ENCODE measurements at places on chromosomes 2 and 18.

DNA sequence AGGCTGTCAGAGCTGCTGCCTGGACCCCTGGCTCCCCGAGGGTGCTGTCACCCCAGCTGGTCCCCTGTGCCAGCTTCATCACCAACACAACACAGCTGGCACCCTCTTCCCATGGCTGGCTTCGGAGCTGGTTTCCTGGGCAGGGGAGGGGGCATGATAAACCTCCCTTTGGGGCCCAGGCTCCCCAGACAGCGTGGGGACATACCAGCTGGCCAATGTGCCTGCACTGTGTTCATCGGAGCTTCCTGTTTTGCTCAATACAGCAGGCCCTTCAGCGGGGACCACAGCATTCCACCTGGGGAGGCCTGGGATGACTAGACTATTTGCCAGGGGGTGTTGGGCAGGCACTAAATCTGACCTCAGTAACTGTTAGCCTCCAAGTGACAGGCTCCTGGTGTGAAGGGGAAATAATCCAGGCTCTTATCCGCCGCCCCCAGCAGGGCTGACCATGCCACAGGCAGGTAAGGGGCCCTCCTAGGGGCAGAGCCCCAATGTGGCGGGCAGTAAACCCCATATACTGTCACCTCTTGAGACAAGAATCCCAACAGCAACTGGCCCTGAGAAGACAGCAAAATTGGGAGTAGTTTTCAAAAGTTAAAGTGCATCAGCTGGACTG is 44.6 kb downstream of the EMX1 start:
- DNase-seq, result no peak

GRCh38 chr2:149148194-149149006 is 109.9 kb downstream of the LYPD6B start:
- DNase-seq, result no peak

DNA sequence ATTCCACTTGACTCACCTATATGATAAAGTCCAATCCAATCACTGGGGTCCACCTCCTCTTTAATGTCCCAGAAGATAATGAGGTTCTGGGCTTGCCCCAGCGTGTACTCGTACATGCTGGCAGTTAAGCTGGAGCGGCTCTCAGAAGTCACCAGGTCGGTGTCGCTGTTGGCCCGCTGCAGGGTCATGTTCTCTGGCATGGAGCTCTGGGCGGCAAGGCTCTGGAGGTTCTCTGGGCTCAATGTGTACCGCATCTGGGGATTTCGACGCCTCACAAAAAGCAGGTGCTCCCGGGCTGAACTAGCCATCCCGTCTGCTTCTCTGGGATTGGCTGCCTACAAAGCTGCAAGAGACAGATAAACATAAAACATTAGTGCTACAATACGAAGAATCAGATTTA is 206.4 kb upstream of the CCDC150 start:
- no peak for DNase-seq

DNA sequence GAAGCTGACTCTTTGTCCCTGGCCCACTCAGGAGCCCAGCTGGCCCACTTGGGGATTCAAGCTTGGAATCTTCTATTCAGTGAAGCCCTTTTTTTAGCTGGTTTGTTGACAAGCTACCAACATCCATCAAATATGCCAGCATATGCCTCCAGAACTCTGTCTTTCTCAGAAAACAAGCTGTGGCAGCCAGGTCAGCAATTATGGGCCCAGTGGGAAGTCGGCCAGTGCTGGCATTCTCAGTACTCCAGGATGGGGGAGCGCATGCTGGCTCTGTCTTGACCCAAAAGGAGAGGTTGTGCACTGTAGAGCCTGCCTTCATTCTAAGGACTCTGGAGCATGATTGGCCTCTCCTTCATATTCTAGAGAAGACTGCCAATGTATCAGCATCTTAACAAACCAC is 401.5 kb downstream of the CNTNAP5 start:
- no peak for DNase-seq

DNA sequence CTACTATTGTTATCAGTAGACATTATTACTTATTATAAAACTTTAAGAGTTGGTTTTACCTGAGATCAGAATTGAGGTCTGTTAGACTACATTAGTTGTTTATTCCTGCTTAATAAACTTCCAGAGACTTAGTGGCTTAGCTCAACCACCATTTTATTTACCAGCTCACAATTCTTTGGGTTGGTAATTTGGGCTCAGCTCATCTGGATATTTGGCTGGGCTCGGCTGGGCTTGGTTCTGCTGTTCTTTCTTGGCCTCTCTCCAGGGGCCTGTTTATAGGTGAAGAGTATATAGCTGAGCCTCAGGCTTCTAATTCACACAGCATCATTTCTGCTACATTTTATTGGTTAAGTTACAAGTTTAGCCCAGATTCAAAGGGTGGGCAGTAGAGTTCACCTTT is 67.9 kb downstream of the CCDC138 start:
- no peak for DNase-seq

DNA sequence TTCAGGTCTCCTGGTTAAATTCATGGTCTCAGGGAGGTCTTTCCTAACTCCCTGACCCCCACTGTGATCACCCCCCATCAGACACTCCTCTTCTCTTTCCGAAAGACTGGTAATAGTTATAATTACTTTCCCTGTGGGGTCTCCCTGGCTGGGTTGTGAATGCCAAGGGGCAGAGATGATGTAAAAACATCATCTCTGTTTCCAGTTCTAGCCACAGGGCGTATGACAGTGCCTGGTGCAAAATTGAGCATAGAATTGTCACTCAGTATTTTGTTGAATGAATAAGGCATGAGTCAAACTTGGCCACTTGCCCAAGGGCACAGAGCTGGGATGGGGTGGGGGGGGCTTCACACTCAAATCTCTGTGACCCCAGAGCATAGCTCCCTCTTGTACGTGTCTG is 65.2 kb downstream of the LTBP1 start:
- DNase-seq, result no peak

GRCh38 chr2:59879700-59880131 is 673.7 kb downstream of the BCL11A start:
- DNase-seq, result no peak

- no peak for DNase-seq
Observed at GRCh38 chr2:177636672-177637071, 244.1 kb downstream of the AGPS start.

Data from NCI-H187 (cell line).